ENCODE measurements at places on chromosomes 7 and 10.

- no peak for DNase-seq
Measured at GRCh38 chr7:2964208-2964607, 79.5 kb downstream of the CARD11 start.

- no peak for DNase-seq
Measured at GRCh38 chr10:124332426-124332825, 86.3 kb downstream of the OAT start.

DNA sequence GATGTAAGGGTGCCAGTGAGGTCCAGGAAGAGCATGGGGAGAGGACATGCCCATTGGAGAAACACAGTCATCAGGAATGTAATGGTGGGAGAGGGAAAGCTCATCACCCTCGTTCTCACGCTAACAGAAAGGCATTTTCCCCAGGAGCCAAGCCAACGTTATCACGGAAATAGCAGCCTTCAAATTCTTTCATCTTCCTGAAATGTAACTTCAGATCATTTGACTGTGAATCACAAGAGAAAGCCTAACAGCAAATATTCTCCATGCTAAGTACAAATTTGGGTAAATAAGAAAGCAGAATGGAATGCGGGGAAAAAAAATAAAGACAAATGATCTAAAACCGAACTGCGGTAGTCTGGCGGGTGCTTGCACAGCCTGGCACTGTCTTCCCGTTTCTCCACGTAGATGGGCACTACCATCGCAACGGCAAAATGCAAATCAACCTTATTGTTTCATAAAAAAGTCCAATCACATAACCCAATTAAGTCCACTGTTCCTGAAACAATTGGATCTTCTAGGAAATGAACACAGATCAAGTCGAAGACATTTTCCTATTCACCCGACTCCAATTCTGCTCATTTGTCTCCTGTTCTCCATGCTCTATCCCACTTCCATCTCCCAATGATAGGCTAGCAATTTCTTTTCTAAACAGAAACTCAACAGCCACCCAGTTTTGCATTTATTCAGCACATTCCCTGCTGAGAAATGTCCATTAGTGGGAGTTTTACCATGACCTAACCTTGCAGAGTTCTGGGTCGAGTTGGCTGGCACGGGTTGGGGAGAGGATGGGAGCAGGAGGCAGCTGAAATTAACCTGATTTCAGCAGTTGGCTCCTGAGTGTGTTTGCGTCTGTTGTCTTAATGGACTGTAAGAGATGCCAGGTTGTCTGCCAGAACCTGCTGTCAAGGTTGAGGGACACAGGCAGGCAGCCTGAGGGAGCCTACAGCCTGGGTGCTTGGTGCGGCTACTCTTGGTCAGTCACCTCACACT lies 74.6 kb upstream of the FRMD4A start:
- DNase-seq = no peak

DNA sequence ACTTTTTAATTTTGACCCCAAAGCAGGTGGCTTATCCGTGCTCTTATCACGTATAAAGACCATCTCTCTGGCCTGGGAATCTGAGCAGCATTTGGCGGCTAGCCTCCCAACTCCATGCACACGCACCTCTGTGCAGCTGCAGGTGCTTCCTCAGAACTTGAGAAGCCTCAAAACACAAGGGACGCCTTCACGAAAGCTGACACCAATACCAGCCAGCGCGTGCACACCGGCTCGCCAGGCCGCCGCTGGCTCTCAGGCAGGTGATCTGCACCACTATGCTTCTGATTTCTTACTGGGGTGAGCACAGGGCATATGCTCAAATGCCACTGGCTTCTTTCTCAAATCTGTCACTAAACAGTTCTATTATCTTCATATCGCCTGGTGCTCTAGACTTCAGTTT lies 145.0 kb downstream of the PARD3 start:
- no peak for DNase-seq

All from hypothalamus (tissue), 51 donors.